ENCODE measurements at places on chromosomes 1 and 21.

GRCh38 chr1:21337928-21338572 lies 47.8 kb upstream of the ECE1 start:
- peak; percentile 96 for DNase-seq

DNA sequence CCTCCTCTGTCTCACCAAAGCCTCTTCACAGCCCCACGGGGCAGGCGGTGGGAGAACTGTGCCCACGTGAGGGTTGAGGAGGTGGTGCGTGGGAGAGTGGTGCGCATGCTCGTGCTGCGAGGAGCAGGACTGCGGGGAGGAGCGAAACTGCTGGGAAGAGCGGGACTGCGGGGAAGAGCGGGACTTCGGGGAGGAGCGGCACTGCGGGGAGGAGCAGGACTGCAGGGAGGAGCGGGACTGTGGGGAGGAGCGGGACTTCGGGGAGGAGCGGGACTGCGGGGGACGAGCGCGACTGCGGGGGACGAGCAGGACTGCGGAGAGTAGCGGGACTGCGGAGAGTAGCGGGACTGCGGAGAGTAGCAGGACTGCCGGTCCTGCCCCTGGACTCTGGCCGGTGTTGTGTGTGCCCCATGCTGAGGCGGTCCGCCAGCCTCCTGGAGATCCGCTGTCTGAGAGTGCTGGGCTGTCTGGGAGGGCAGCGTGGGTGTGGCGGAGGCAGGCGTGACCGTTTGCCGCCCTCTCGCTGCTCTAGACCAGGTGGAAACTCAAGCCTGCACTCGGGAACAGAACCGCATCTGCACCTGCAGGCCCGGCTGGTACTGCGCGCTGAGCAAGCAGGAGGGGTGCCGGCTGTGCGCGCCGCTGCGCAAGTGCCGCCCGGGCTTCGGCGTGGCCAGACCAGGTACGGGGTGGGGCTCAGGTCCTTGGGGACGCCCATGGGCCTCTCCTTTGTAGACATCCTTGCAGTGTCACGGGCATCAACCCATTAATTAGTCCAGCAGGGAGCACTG lies 24.6 kb downstream of the TNFRSF1B start:
- DNase-seq, result no peak

- no peak for DNase-seq
These were observed at the start of gene SYT14 for GRCh38 chr1:209937996-209938959. Gene SYT14 (plus strand): TSS chr1:209938217. CDS start chr1:209938265, 48 bp downstream.

DNA sequence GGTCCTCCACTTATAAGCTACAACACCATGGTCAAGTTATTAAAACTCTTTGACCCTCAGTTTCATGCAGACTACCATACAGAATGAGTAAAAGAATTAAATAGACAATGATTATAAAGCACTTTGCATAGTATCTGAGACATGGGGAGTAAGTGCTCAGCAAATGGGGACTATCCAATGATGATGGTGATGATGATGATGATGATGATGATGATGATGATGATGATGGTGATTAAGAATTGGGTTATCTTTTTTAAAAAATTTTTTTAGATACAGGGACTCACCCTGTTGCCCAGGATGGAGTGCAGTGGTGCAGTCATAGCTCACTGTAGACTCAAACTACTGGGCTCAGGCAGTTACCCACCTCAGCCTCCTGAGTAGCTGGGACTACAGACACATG lies 8.1 kb upstream of the EPS15 start:
- no peak for DNase-seq

DNA sequence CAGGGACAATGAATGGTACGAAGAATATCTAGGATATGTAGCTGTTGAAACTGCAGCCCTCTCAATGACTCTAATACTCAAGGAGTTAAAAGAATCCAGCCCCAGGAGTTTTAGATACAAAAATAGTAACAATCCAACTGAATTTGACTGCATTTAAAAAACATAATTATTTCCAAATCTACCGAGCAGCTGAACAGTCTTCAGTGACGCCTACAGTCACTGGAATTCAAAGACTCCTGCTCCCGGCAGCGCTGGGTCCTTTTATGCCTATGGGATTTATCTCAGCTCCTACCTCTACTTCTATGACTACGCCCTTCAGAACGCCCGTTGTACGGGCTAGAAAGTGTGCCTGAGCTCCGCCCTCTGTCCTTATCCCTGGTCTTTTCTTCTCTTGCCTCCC lies 55.7 kb downstream of the WARS2 start:
- DNase-seq, result no peak

- no peak for DNase-seq
These were observed 61.5 kb downstream of the RGS21 start for GRCh38 chr1:192378276-192378675.

GRCh38 chr1:53631622-53632310 lies 107.2 kb downstream of the GLIS1 start:
- DNase-seq, result no peak

- DNase-seq, result no peak
These were observed 18.1 kb upstream of the IRF2BP2 start for GRCh38 chr1:234628089-234628488.

DNA sequence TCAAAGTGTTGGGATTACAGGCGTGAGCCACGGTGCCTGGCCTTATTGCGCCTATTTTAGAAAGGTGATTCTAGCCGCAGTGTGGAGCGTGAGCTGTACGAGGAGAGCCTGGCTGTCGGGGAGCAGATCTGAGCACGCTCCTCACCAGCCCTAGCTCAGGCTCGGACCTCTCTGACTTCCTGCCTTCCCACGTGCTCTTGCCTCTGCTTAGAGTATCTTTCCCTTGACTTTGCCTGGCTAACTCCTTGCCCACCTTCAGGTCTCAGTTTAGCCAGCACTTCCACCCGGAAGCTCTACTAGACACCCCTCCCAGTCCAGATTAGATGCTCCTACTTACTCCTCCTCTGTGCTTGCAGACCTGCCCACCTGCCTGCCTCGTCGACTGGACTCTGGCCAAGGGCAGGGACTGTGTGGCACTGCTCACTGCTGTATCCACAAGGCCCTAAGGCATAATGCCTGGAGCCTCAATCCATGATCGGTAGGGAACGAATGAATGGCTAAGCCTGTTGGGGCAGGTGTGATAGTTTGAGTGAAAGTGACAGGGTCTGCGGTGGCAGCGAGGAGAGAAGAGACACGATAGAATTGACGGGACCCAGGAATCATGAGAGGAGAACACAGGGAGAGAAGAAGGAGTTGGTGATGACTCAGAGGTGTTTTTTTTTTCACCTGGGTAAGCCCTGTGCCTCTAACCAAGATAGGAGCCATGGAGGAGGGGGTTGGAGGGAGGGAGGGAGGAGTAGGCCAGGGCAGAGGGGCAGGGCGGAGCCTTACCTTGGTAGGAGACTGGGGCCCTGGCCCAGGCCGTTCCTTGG lies 28.1 kb upstream of the WASF2 start:
- no peak for DNase-seq

- peak; percentile 74 for DNase-seq
These were observed 55.8 kb downstream of the YARS1 start for GRCh38 chr1:32761253-32761877.

Measured in left cardiac atrium (tissue), 4 donors.